ENCODE measurements at places on chromosomes 1 and 21.

GRCh38 chr1:25055324-25055780 is 125.3 kb upstream of the RUNX3 start:
- H3K27ac ChIP-seq, result no peak overlapping the region
- no peaks in the 10 kb centered on the region for H3K36me3 ChIP-seq
- no peak overlapping the region for H3K4me3 ChIP-seq

DNA sequence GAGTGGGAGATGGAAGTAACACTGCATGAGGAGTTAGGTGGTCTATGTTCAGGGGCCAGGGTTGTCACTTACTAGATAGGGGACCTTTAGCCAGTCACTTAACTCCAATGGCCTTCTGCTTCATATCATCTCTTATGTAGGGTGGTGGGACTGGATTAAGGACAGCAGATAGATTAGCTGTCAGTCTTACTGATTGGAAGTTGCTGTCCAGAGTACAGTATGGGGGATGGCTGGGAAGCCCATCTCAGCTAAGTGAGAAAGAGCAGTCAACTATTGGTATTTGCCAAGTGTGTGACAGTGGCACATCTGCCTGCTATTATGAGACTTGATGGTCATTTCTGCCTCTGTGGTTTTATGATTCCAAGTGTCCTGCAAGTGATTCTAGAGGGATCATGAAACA is 130.9 kb downstream of the FGGY start:
- H3K4me3 ChIP-seq, result no peak overlapping the region
- H3K27me3 ChIP-seq, result no peaks in the 10 kb centered on the region
- H3K4me1 ChIP-seq, result no peaks in the 10 kb centered on the region
- no peak for DNase-seq
- H3K36me3 ChIP-seq, result no peaks in the 10 kb centered on the region
- no peak overlapping the region for H3K27ac ChIP-seq

DNA sequence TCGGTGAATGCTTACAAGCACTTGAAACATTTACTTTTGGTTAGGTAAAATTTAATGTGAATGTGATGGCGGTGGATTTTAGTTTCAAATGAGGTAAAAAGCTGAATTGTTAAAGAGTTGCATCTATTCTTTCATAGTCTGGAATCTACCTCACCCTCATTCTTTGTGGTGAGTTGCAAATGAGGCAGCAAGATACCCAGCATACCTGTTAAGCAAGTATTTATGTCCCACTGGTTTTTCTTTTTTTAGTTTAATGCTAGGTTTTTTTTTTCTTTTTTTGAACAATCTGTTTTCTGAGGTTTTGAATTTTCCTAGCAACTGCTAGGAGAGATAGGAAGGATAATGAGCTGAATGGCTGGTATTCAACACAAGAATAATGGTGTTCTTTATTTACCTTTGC is 127.9 kb upstream of the CACYBP start:
- no peaks in the 10 kb centered on the region for H3K36me3 ChIP-seq
- H3K27ac ChIP-seq, result no peak overlapping the region
- H3K4me3 ChIP-seq, result no peak overlapping the region
- no peaks in the 10 kb centered on the region for H3K27me3 ChIP-seq

- no peaks in the 10 kb centered on the region for H3K4me1 ChIP-seq
- DNase-seq, result no peak
- H3K4me3 ChIP-seq, result no peak overlapping the region
- H3K27me3 ChIP-seq, result no peaks in the 10 kb centered on the region
- H3K27ac ChIP-seq, result no peak overlapping the region
Measured at GRCh38 chr1:67601955-67602354, 83.0 kb upstream of the GADD45A start.

- DNase-seq, result peak; percentile 89
- peaks cover 36% of the 10 kb centered on the region for H3K4me1 ChIP-seq
- H3K36me3 ChIP-seq, result no peaks in the 10 kb centered on the region
- peak overlapping the region; percentile 36 for H3K4me3 ChIP-seq
- no peaks in the 10 kb centered on the region for H3K27me3 ChIP-seq
Measured at GRCh38 chr1:7299329-7299799, 471.7 kb upstream of the VAMP3 start.

DNA sequence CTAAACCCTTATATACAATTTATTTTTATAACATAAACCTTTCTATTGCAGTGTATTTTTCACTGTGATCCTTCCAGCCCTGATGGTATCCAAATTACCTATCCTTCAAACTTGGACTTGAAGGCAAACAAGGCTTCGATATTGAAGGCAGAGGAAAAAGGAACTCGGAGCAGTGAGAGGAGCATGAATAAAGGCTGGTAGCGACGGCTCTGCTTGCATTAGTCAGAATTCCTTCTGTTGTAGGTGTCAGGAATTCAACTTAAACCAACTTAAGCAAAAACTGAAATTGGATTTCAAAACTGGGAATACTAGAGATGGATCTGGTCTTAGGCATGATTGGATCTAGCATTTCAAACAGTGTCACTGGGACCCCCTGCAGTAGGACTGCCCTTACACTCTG is 17.8 kb upstream of the SSX2IP start:
- no peak overlapping the region for H3K4me3 ChIP-seq
- H3K27ac ChIP-seq, result no peak overlapping the region
- H3K4me1 ChIP-seq, result peaks cover 17% of the 10 kb centered on the region

DNA sequence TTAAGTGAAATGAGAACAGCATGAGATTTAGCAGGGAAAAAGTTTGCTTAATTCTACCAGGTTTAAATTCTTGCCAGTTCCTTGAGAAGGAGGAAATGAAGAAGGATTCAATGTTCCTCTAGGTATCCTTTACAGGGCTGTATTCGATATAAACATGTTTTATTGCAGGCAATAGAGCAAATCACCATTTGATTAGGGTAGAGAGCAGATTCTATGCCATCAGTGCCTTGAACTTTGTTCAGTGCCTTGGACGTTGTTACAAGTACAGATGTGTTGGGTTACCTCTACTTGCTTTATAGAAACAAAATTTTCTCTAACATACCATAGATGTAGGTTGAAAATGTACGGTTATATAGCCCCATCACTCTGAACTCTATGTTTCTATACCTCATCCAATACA is 18.2 kb upstream of the CLDN8 start:
- no peaks in the 10 kb centered on the region for H3K36me3 ChIP-seq
- H3K27me3 ChIP-seq, result no peaks in the 10 kb centered on the region
- H3K4me3 ChIP-seq, result no peak overlapping the region
- no peak for DNase-seq

DNA sequence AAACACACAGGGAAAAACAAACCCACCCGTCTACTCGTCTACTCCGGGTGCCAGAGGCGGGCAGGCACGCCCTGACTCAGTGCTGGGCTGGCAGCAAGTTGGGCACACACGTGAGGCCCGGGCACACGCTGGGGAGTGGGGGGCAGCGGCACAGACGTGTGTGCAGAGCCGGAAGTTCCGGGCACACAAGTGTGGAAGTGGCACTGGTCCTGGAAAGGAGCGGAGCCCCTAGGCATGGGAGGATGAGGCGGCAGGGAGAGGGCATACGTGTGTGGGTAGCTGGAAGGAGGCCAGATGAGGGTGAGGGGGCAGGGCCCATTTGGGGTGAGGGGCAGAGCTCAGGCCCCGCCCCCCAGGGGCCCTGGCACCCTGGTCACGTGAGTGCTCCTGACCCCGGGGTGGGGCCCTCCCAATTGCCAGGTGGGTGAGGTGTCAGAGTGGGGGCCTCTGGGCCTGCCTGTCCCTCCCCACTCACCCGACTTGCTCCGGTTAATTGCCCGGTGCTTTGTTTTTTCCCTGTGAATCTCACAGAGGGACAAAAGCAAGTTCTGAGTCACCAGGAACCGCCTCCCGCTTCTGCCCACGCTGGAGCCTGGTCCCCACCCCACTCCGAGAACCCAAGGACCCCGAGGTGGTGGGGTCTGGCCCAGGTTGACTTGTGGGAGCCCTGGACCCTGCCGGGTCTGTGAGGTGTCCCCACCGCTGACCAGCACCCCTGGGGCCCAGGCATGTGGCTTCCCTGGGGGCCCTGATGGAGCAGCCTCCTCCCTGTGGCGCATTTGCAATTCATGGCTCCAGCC is 104.8 kb upstream of the CASZ1 start:
- H3K27ac ChIP-seq, result no peak overlapping the region
- no peaks in the 10 kb centered on the region for H3K36me3 ChIP-seq
- DNase-seq, result peak; percentile 92

DNA sequence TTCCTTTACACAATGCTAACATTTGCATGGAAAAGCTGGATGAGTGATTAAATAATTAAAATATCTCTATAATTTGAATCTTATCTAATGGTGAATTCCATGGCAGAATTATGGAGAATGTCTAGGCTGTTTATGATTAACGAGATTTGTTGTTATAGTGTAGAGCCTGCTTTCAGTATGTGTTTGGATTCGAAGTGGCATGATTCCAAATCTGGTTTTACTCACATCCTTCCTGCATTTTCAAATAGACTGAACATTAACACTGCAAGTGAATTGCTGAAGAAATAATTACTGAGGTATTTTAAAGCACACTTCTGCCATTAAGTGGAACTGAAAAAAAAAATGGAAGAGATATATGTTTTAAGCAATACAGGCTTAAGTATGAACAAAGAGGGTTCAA is 5.1 kb upstream of the NEK7 start:
- H3K36me3 ChIP-seq, result no peaks in the 10 kb centered on the region
- no peak for DNase-seq
- H3K4me1 ChIP-seq, result peaks cover 49% of the 10 kb centered on the region
- no peaks in the 10 kb centered on the region for H3K27me3 ChIP-seq
- no peak overlapping the region for H3K27ac ChIP-seq

DNA sequence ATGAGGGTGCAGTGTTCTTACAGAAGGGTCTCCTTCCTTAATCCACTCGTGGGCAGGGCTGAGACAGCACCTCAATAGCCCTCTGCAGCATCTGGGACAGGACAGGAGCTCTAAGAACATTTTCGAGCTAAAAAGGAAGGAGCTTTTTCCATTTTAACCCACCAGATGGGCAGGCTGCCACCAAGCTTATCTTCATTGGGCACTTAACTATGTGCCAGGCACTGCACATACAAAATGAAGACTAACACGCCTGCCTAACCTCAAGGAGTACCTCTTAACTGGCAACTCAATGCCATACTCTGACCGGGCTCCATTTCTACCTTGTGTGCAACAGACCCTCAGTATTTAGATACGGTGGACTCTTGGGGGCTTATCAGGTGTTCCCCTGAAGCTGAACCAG is 48.2 kb downstream of the SSBP3 start:
- no peaks in the 10 kb centered on the region for H3K27me3 ChIP-seq
- H3K27ac ChIP-seq, result no peak overlapping the region
- H3K36me3 ChIP-seq, result no peaks in the 10 kb centered on the region

DNA sequence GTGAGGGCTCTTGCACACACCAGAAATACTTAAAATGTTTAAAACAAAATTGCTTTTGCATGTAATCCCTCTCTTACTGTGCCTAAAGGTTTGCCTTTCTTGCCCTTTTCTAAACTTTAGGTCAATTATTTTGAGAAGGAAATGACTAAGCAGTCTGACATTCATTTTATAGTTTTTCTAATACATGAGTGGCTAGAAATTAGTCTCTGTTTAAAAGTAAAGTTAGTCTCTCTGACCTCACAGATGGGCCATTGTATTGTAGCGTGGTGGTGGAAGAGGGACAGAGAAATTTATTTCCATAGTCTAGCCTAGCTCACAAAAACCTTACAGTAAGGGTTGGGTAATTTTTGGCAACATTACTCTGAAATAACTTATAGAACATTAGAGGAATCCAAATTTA is 3.6 kb upstream of the COL11A1 start:
- DNase-seq, result no peak
- H3K4me3 ChIP-seq, result no peak overlapping the region
- no peaks in the 10 kb centered on the region for H3K36me3 ChIP-seq
- H3K27ac ChIP-seq, result no peak overlapping the region
- peaks cover 5% of the 10 kb centered on the region for H3K4me1 ChIP-seq

DNA sequence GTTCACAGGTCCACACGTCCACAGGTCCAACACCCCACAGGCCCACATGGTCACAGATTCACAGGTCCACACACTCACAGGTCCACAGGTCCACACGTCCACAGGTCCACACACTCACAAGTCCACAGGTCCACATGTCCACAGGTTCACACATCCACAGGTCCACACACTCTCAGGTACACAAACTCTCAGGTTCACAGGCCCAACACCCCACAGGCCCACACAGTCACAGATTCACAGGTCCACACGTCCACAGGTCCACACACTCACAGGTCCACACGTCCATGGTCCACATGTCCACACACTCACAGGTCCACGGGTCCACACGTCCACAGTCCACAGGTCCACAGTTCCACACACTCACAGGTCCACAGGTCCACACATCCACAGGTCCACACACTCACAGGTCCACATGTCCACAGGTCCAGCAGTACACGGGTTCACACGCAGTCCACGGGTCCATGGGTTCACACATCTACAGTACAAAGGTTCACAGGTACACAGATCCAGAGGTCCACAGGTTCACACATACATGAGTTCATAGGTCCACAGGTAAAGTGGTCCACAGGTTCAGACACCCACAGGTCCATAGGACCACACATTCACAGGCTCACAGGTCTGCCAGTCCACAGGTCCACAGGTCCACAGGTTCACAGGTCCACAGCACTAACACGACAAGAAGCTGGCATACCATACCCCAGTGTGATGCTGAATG is 39.3 kb upstream of the COL6A2 start:
- H3K4me1 ChIP-seq, result peaks cover 56% of the 10 kb centered on the region
- no peak overlapping the region for H3K4me3 ChIP-seq
- peak; percentile 67 for DNase-seq
- no peaks in the 10 kb centered on the region for H3K27me3 ChIP-seq
- H3K27ac ChIP-seq, result peak overlapping the region; percentile 93

DNA sequence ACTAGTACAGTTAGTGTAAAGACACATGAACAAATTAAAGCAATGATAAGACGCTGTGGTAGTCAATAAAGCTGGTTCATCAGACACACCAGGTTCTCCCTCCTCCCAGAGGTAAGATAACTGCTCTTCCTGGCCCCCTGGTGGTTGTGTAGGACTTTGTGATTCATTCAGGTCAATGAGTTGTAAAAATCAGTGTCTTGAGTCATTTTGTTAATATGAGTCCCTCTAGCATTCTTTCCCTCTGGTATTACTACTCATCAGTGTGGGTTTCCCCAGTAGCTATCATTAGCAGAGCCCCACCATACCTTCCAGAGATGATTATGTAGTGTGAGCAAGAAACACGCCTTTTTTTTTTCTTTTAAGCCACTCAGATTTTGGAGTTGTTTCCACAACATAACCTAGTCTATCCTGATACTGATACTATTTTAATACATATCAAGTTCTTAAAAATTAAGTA is 3.6 kb upstream of the SETDB1 start:
- peaks cover 12% of the 10 kb centered on the region for H3K4me1 ChIP-seq
- H3K36me3 ChIP-seq, result peaks cover 4% of the 10 kb centered on the region
- H3K27ac ChIP-seq, result peak overlapping the region; percentile 8
- H3K4me3 ChIP-seq, result no peak overlapping the region
- H3K27me3 ChIP-seq, result no peaks in the 10 kb centered on the region

- DNase-seq, result no peak
- H3K4me3 ChIP-seq, result no peak overlapping the region
- no peak overlapping the region for H3K27ac ChIP-seq
- peaks cover 13% of the 10 kb centered on the region for H3K4me1 ChIP-seq
Measured at GRCh38 chr1:226681652-226682493, 57.2 kb downstream of the ITPKB start.

- H3K4me1 ChIP-seq, result peaks cover 35% of the 10 kb centered on the region
- DNase-seq, result no peak
- H3K27me3 ChIP-seq, result no peaks in the 10 kb centered on the region
- H3K27ac ChIP-seq, result peak overlapping the region; percentile 88
Measured at GRCh38 chr1:235051521-235051920, 77.1 kb downstream of the TOMM20 start.
